ENCODE measurements at places on chromosomes 1 and 21.
A peak's percentile ranks its signal among the peaks of the same experiment; 100 is the strongest.

DNA sequence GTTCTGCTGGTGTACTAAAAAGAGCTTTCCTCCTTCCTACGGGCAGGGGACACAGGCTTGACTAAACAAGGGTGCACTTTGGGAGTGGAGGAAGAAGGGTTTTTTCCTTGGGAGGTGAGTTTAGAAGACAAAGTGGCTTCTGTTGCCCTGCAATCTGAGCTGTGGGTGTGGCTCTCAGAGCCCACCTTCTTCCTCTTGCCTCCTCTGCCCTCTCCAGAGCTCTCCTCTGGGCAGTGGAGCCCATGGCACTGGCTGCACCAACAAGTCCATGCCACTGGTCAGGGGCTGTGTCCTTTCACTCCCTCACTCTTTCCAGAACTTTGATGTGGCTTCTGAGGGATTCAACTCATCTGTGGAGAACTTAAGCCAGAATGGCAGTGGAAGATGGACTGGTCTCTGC, 25.6 kb upstream of the PSMB2 start:
- DNase-seq, result no peak

DNA sequence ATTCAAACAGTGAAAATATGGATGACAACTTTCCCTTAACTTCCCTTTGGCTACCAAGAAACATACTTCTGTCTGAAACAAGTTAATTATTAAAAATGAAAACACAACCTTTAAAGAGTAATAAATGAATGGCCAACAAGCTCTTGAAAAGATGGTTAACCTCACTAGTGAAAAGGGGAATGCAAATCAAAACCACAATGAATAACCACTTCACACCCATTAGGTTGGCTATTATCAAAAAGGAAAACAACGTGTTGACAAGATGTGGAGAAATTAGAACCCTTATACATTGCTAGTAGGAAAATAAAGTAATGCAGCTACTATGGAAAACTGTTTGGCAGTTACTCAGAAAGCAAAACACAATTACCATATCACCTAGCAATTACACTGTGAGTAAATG, 14.1 kb downstream of the COP1 start:
- DNase-seq, result no peak

DNA sequence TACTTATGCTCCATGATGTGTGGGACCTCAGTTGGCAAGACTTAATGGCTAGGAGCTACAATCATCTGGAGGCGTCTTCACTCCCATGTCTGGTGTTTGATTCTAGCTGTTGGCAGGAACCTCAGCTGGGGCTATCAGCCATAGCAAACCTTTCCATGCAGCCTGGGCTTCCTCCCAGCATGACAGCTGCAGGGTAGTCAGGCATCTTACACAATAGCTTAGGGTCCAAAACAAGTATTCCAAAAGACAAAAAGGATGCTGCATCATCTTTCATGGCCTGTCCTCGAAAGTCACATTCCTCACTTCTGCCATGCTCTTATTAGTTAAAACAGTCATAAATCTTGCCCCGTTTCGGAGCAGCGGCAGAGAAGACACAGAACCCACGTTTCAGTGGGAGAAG, 90.9 kb downstream of the LRRC8C start:
- no peak for DNase-seq

- DNase-seq, result no peak
Measured at GRCh38 chr1:33468531-33468930, 3.9 kb upstream of the ZSCAN20 start.

GRCh38 chr1:243597383-243597782, 252.7 kb downstream of the AKT3 start:
- no peak for DNase-seq

DNA sequence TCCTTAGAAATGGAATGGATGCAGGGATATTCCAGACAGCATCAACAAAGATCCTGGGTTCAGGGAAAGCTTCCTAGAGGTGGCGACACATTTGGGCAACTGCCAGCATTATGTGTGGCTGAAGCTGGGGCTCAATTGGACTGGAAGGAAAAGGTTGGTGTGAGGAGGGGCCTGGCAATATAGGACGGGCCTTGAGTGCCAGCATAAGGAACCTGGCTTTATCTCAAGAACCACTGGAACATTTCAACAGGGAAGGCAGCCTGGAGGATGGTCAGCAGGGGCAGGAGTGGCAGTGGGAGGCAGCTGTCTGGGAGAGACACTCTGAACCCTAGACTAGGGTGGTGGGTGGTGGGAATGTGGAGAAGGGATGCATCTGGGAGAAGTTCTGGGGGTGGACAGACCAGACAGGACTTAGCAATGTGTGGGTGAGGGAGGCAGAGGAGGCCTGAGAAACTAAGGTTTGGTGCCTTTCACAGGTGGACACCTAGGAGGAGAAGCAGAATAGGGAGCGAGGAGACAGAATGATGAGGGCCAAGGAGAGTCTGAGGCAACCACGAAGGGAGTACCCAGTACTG, 3.5 kb downstream of the SH3BGRL3 start:
- no peak for DNase-seq

DNA sequence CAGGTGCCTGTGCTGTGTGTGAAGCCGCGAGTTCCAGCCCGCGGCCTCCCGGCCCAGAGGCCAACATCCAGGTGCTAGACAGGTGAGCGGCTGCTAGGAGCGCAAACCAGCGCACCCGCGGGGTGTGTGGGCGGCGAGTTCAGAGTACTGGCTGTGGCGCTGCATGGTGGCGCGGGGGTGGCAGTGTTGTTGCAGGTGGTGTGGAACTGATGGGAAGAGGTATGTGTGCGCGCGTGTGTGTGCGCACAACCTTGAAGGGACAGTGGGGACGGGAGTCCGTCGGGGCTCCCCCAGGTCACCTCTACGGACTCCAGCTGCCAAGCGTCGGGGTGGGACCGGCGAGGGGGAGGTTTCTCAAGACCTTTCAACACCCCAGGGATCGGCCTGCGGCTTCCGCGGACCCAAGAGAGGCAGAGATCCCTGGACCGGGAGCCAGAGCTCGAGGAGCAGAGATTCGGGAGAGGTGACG, 433 bp upstream of the DMBX1 start:
- no peak for DNase-seq

GRCh38 chr1:30417701-30418046, 305.7 kb downstream of the MATN1 start:
- no peak for DNase-seq

DNA sequence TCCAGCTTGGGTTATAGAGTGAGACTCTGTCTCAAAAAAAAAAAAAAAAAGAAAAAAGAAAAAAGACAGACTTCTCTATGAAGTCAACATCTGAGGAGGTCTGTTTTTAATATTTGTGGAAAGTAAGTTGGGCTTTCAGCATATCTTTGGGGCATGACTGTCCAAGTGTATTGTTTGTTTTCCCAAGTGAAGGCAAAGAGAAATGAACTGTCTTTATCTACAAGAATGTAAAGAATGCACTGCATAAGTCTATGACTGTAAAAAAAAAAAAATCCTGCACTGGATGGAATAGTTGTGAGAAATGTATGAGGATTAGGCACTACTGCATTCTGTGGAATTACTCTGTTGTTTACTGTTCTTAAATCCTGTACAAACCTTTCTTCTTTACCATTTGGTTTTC, 45.6 kb upstream of the TMEM61 start:
- peak; percentile 94 for DNase-seq

DNA sequence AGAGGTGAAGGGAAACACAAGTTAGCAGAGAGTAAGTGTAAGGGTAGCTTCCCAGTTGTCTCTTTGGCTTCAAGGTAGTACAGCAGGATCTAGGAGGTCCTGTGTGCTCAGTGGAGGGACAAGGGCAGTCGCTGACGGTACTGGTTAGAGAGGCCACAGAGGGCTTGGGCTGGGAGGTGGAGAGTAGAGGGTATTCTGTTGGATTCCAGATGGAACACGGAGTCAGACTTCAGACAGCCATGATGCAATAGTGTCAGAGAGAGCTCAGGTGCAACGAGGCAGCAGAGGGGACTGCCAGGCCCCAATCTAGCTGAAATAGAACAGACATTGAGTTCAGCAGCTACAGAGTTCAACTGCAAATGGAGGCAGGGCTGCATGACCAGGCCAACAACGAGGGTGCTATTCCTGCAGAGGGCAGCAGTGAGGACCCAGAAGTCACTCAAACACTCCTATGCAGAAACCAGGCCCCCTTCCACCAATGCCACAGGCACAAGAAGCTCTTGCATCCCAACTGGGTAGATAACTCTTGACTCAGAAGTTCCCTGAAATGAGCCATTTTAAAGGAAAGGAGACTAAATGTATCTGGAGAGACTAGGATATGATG, 325.0 kb upstream of the ESRRG start:
- no peak for DNase-seq

DNA sequence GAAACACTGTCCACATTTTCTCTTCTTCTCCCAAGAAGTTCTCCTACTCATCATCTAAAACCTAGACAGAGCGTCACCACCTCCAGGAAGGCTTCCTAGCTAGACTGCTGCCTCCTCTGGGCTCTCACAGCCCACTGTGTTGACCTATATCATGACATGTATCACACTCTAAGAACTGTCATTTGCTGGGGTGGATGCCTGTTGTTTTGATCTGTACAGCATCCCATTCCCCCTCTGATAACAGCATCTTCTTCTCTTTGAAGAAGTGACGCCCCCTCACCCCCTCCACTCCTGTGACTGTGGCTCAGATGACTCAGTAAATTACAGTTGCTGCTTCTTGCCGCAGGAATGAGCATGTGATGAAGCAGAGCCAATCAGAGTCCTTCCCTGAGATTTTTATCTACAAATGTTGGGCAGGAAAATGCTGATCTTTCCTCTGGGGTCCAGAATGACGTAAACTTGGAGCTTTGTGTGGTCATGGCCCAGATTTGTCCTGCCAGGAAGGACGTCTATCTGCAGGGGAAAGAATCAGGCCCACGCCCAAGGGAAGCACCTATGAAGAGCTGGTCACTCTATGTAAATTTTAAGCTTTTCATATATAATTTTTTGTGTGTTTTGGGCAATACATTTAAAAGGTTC, 28.0 kb upstream of the FOXO6 start:
- DNase-seq, result no peak

DNA sequence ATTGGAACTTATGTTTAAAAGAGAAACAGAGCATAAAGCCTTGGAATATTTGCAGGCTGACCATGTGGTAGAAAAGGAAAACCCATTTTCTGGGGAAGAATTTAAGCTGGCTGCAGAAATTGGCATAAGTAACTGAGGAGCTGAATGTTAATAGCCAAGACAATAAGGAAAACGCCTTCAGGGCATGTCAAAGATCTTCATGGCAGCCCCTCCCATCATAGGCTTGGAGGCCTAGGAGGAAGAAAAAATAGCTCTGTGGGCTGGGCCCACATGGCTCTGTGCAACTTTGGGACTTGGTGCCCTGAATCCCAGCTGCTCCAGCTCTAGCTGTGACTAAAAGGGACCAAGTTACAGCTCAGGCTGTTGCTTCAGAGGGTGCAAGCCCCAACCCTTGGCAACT, 51.5 kb downstream of the CTH start:
- no peak for DNase-seq

DNA sequence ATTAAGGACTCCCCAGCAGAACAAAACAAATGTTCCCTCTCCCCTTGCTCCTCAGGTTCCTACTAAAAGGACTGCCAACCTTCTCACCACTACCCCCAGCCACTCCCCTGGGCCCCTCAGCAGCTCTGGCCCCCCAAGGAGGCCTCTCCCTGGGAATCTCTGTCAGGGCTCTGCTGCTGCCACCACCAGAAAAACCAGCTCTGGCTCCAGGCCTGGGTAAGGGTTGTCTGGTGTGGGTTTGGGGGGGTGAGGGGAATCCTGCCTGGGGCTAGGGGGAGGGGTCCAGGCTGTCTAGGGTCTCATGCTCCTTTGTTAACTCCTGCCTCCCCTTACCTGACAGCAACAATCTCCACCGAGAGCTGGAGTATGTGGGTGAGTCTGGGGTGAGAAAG, 4.8 kb downstream of the NECTIN4 start:
- no peak for DNase-seq

DNA sequence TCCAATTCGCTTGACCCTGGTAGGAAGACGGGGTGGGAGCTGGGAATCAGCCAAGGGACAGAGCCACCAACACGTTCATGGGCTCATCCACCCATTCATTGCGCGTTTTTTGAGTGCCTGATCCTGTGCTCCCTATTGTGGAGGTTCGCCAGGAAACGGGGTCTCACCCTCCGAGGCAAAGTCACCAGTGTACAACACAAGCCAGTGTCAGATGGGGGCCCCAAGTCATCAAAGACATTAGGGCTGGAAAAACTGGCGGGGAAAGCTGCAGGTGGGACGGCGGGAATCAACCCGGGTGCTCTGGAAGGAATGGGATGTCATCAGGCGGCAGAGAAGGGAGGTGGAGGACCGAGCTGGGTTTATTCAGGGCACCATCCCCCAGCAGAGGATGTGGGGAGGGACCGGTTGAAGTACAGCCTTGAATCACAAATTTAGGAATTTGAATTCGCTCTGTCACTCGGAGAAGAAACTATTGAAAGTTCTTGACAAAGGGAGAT, 667 bp upstream of the NID1 start:
- no peak for DNase-seq
